ENCODE measurements at places on chromosomes 13 and 19. TPM values are rescaled to one million over a fixed set of nuclear protein-coding genes. Genes with fewer than 3 reads are reported as not detected.

DNA sequence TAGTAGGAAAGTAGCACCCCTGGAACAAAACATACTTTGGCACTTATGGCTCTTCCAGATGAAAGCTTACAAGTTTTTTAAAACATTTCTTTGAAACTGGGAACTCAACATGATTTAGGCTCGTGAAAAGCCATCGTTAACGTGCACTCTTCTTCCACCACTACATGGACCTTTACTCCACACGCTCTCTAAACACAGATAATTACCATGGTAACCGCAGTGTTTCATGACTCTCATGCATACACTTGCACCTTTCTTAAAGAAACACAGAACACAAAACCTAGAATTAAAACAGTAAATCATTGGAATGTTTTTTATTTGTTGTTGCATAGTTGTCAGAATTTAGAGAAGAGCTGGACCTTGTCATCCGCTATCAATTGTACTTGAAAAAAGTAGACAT lies 154.3 kb downstream of the FGF9 start:
- no peaks in the 10 kb centered on the region for H3K4me1 ChIP-seq
- no peaks in the 10 kb centered on the region for H3K27me3 ChIP-seq
- no peaks in the 10 kb centered on the region for H3K36me3 ChIP-seq
- H3K4me3 ChIP-seq = no peak overlapping the region
- DNase-seq = no peak

Gene RDH8
- not detected for total RNA-seq

DNA sequence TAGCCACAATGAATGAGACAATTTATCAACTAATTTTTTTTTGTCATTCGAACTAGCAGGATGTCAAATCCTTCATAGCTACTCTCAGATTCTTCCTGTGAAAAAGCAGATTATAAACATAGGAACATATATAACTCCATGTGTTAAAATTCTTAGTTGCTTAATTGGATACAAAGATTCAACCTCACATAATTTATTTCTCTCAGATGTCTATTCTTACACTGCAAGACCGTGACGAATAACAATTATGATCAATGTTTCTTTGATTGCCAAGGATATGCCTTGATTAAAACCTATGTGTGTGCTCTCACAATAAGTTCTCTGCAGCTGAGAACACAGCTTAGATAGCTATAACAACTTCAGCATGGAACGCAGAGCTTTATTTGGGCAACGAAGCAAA lies 872.7 kb downstream of the PCDH9 start:
- H3K36me3 ChIP-seq = no peaks in the 10 kb centered on the region
- DNase-seq = no peak
- H3K4me3 ChIP-seq = no peak overlapping the region
- no peaks in the 10 kb centered on the region for H3K27me3 ChIP-seq

DNA sequence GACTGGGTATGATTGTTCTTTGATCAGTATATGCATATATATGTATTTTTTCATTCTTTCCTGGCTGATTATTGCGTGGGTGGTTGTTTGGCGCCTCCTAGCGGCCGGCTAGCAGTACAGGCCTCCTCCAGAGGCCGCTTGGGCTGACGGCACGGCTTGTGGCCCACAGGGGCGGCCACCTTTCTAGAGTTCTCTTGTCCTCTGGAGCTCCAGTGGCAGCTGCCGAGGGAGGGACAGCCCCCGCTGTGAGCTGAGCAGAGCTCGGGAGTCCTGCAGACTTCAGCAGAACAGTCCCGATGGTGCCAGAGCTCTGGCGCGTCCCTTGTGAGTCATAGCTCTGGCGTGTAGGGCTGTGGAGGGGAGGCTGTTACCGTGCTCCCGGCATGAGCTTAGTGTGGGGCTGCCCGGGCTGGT lies 22.5 kb upstream of the ZNF429 start:
- H3K36me3 ChIP-seq = no peaks in the 10 kb centered on the region
- H3K27ac ChIP-seq = no peak overlapping the region
- no peak overlapping the region for H3K4me3 ChIP-seq
- no peaks in the 10 kb centered on the region for H3K4me1 ChIP-seq
- DNase-seq = peak; percentile 49

GRCh38 chr19:4773047-4773640 lies 18.4 kb upstream of the FEM1A start:
- no peak overlapping the region for H3K27ac ChIP-seq
- no peak overlapping the region for H3K4me3 ChIP-seq
- DNase-seq = no peak
- H3K27me3 ChIP-seq = no peaks in the 10 kb centered on the region

- no peak overlapping the region for H3K4me3 ChIP-seq
- H3K36me3 ChIP-seq = no peaks in the 10 kb centered on the region
Observed at GRCh38 chr19:15992014-15992413, 43.2 kb downstream of the OR10H4 start.

DNA sequence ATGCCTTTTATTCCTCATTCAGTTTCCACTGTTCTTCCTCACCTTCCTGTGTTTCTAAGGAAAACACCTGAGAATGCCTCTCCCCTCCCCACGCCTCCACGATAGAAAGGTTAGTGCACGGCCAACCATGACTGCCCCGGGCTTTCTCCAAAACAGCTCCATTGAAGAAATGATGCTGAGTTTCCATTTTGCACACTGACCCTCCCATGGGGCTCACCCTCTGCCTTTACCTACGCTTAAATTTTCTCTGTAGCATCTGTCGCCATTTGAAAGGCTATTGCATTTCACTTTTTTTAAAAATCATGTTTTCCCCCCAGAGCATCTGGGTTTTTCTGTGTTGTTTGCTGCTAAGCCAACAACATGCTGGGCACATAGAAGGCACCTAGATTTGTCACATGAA lies 48.2 kb downstream of the ABCC4 start:
- no peak overlapping the region for H3K4me3 ChIP-seq
- no peak for DNase-seq
- no peaks in the 10 kb centered on the region for H3K27me3 ChIP-seq
- H3K27ac ChIP-seq = no peak overlapping the region
- no peaks in the 10 kb centered on the region for H3K36me3 ChIP-seq
- H3K4me1 ChIP-seq = no peaks in the 10 kb centered on the region

- H3K4me3 ChIP-seq = no peak overlapping the region
- H3K27ac ChIP-seq = peak overlapping the region; percentile 50
- no peaks in the 10 kb centered on the region for H3K4me1 ChIP-seq
- no peak for DNase-seq
Observed at GRCh38 chr13:30880151-30880855, 25.8 kb upstream of the MEDAG start.

Gene HRC
- 0.35 TPM for total RNA-seq

Data from Peyer's patch (tissue), 4 donors.